ENCODE measurements at places on chromosomes 6 and 20.

- H3K36me3 ChIP-seq, result peaks cover 33% of the 10 kb centered on the region
- no peak overlapping the region for H3K27ac ChIP-seq
- H3K27me3 ChIP-seq, result no peaks in the 10 kb centered on the region
- H3K4me1 ChIP-seq, result peaks cover 7% of the 10 kb centered on the region
Measured at GRCh38 chr6:150939399-150939798, 73.9 kb downstream of the MTHFD1L start.

- DNase-seq, result no peak
- peaks cover 8% of the 10 kb centered on the region for H3K36me3 ChIP-seq
- no peak overlapping the region for H3K27ac ChIP-seq
- H3K27me3 ChIP-seq, result no peaks in the 10 kb centered on the region
- H3K4me1 ChIP-seq, result no peaks in the 10 kb centered on the region
Measured at GRCh38 chr6:19538096-19538495, 299.1 kb upstream of the ID4 start.

- H3K4me1 ChIP-seq, result peaks cover 4% of the 10 kb centered on the region
- peaks cover 7% of the 10 kb centered on the region for H3K36me3 ChIP-seq
- no peaks in the 10 kb centered on the region for H3K27me3 ChIP-seq
- no peak overlapping the region for H3K4me3 ChIP-seq
- no peak for DNase-seq
- H3K27ac ChIP-seq, result no peak overlapping the region
Measured at GRCh38 chr6:2891768-2892170, 11.3 kb downstream of the SERPINB9 start.

GRCh38 chr20:47927944-47928343 lies 142.7 kb upstream of the SULF2 start:
- H3K27ac ChIP-seq, result no peak overlapping the region
- peaks cover 6% of the 10 kb centered on the region for H3K4me1 ChIP-seq
- no peaks in the 10 kb centered on the region for H3K36me3 ChIP-seq
- DNase-seq, result no peak

DNA sequence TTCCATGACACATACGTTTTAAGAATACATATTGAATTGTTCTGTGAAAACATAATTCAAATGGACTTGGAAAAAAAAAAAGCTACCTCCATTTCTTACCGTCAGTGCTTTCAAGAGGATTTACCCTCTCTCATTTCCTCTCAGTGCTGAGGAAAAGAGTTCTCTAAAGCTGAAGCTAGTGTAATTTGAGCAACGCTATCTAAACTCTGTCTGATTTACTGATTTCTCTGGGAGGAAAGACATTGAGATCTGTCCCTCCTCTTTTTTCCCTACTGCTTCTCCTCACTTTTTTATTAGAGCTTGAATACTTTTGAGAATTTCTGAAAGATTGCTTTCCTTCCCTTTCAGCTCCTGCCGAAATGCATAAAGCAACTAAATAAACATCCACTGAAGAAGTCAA lies 41.2 kb upstream of the GRIK2 start:
- no peak for DNase-seq
- no peak overlapping the region for H3K4me3 ChIP-seq
- H3K27ac ChIP-seq, result peak overlapping the region; percentile 91
- H3K36me3 ChIP-seq, result no peaks in the 10 kb centered on the region

DNA sequence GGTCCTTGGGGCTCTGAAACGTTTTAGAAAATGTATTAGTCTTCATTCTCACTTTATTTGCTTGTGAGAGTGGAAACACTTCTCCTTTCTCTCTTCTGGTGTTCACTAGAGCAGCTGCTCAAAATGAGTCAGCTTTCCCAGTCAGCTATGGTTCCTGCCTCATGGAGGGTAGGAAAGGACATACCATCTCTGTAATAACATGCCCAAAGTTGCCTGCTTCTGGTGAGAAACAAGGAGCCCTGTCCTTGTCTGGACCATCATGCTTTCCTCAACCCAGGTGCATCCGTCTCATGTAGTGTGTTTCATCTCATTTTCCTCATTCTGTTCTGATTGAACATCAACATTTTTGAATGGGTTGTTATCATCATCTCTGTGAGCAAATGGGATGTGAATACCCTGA lies 17.1 kb upstream of the TINAG start:
- DNase-seq, result no peak
- H3K4me1 ChIP-seq, result no peaks in the 10 kb centered on the region
- no peak overlapping the region for H3K27ac ChIP-seq
- H3K4me3 ChIP-seq, result no peak overlapping the region

DNA sequence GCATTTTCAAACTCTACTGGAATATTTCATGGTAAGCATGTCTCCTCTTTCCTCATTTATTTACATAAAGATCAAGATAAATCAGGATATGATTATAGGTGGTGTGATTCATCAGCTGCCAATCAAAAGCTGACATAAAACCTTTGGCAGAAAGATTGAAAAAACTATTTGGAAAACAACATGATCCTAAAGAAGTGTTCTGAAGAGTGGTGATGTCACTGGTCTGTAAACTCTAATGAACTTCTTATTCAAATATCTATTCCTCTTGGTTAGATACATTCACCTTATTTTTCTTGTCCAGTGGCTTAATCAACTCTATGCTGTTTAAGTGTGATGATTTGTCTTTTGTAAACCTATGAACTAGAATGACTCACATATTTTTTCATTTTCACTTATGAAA lies 535.5 kb upstream of the CITED2 start:
- peaks cover 27% of the 10 kb centered on the region for H3K4me1 ChIP-seq
- H3K36me3 ChIP-seq, result peaks cover 12% of the 10 kb centered on the region
- no peaks in the 10 kb centered on the region for H3K27me3 ChIP-seq
- H3K4me3 ChIP-seq, result no peak overlapping the region

DNA sequence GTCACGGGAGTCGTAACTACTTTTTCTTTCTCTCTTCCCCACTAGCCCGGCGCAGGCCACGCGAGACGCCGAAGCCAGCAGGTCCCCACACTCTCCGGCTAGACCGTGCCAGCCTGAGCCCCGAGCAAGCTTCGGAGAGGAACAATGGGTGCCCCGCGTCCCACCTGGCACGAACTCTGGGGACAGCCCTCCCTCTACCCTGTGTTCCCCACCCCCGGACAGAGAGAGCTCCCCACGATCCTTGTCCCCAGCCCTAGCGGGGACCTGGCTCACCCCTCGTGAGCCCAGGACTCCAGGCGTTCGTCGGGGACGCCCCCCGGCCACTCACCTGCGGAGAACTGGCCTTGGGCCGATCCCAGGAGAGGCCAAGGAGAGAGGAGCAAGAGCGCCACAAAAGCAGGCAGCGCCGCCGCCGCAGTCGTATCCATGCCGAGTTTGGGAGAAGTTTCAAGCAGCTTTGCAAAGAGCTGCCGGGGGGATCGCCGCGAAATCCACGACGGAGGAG lies 416 bp downstream of the PTPRK start:
- H3K4me1 ChIP-seq, result peaks cover 53% of the 10 kb centered on the region
- no peaks in the 10 kb centered on the region for H3K36me3 ChIP-seq
- peak overlapping the region; percentile 99 for H3K27ac ChIP-seq
- DNase-seq, result no peak
- peaks cover 17% of the 10 kb centered on the region for H3K27me3 ChIP-seq

- DNase-seq, result no peak
- H3K4me3 ChIP-seq, result peak overlapping the region; percentile 64
- no peaks in the 10 kb centered on the region for H3K27me3 ChIP-seq
- H3K27ac ChIP-seq, result no peak overlapping the region
- no peaks in the 10 kb centered on the region for H3K36me3 ChIP-seq
- H3K4me1 ChIP-seq, result peaks cover 44% of the 10 kb centered on the region
Measured at GRCh38 chr6:35737413-35738211, 780 bp downstream of the ARMC12 start.

DNA sequence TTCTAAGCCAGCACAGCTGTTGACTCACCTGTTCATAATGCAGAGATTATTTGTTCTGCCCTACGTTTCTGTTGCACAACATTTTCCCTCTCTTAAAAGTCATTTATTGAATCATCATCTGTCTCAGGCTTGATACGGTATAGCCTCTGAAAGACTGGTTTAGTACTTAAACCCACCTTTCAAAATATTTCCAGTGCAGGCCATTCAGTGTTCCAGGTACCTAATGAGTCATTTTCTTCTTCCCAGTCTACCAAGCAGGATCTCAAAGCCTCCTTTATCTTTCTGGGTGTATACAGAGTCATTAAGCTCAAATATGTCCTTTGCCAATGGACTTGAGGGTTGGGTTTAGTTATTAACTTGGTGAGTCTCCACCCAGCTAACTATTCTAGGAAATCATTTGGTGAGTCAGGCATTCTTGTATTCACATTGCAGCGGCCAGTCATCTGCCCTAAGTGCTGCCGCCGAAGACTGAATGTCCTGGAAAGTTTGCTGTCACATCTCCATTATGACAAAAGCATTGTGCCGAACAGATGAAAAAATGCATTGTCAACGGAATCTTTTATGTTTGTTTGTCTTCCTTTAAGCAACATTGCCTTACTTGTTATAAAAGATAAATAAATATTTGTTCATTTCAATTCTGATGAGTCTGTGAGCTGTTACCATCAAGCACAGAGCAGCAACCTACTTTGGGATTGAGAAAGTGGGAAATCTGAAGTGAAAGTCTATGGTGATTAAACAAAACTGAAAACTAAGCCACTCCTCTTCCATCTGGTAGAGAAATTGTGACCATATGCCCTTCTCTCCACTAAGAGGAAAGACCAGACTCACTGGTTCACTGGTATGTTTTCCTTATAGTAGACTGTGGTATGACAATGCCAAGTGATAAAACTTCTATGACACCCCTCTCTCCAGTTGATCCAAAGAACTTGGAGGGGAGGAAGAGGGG lies 14.3 kb upstream of the FAM135A start:
- no peak overlapping the region for H3K4me3 ChIP-seq
- DNase-seq, result no peak
- H3K27me3 ChIP-seq, result peaks cover 9% of the 10 kb centered on the region
- no peaks in the 10 kb centered on the region for H3K36me3 ChIP-seq
- no peak overlapping the region for H3K27ac ChIP-seq

DNA sequence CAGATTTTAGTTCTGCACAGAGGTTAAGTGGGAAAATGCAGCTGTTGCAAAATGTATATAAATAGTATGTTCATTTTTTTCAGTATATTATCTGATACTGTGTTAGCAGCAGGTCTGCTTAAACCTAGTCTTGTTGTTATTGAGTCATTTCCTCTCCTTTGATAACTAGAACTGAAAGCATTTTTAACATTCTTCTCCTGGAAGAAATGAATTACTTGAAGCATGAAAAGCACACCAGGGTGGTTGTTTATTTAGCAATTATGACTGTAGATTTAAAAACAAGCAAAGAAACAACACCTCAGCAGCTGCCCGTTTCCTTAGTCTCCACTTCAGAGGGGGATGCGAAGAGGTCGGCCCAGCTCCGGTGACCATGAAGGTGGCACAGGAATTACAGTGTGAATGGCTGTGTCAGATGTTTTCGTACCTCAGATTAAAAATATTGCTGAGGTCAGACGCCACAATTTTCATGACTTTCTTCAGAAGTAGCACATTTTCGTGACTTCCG lies 53.5 kb downstream of the GOPC start:
- no peaks in the 10 kb centered on the region for H3K4me1 ChIP-seq
- peaks cover 4% of the 10 kb centered on the region for H3K36me3 ChIP-seq
- DNase-seq, result no peak
- no peak overlapping the region for H3K27ac ChIP-seq

- no peak for DNase-seq
- no peaks in the 10 kb centered on the region for H3K36me3 ChIP-seq
- no peak overlapping the region for H3K27ac ChIP-seq
- peaks cover 39% of the 10 kb centered on the region for H3K27me3 ChIP-seq
- peaks cover 11% of the 10 kb centered on the region for H3K4me1 ChIP-seq
Measured at GRCh38 chr6:157240960-157241311, 82.4 kb downstream of the TMEM242 start.

DNA sequence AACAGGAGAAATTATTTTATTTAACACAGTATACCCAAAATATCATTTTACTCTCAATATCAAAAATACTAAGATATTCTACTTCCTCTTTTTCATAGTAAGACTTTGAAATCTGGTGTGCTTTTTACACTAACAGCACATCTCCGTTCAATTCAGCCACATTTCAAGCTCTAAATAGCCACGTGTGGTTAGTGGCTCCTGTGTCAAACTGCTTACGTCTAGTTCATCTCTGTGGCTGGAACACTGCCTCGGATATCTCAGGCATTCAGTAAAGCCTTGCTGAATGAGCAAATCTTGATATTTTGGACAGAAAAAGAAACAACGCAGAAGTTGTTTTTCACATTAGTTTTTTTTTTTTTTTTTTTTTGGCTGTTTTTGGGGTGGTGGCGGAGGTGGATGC lies 136.1 kb downstream of the EYA4 start:
- no peaks in the 10 kb centered on the region for H3K27me3 ChIP-seq
- no peaks in the 10 kb centered on the region for H3K4me1 ChIP-seq

GRCh38 chr20:58076405-58076804 lies 152.0 kb downstream of the ANKRD60 start:
- H3K27me3 ChIP-seq, result peaks cover 20% of the 10 kb centered on the region
- DNase-seq, result no peak
- H3K27ac ChIP-seq, result no peak overlapping the region
- H3K36me3 ChIP-seq, result no peaks in the 10 kb centered on the region

DNA sequence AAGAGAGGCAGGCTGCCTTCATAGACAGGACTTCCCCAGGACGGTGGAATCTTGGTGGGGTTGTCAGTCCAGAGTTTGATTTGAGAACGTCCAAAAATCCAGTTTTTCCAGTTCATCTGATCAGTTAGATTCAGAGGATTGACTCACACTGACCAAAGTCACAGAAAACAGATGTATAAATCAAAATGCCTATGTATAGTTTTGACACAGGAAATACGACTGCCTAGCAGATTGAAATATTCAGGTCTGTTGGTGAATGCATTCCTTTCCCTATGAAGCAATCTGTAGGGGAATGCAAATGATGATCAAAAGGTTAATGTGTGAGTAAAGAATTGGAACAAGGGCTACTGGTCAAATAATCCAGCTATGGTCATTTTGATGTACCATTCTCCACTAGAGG lies 29.7 kb upstream of the GFOD1 start:
- DNase-seq, result no peak
- H3K4me3 ChIP-seq, result no peak overlapping the region
- no peaks in the 10 kb centered on the region for H3K4me1 ChIP-seq
- no peaks in the 10 kb centered on the region for H3K36me3 ChIP-seq
- no peak overlapping the region for H3K27ac ChIP-seq

- H3K36me3 ChIP-seq, result no peaks in the 10 kb centered on the region
- no peaks in the 10 kb centered on the region for H3K4me1 ChIP-seq
- H3K4me3 ChIP-seq, result no peak overlapping the region
- no peak for DNase-seq
Measured at GRCh38 chr20:51463560-51463959, 79.0 kb downstream of the NFATC2 start.

DNA sequence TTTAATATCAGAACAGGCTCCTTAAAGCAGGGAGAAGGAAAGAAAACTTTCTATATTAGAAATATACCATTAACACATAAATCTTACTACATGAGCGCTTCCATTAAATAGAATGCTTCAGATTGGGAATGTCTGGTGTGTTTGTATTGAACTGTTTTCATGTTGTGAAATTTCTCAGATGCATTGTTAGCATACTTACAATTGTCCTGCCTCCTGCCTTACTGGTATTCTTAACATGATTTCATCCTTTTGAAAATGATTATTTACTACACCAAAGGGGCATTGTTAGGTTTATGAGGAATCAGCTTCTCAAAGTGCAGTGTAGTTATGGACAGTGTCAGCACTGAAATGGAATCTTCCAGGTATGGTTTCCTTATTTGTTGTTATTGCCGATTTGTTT lies 145.6 kb downstream of the MTFR2 start:
- DNase-seq, result no peak
- peaks cover 39% of the 10 kb centered on the region for H3K4me1 ChIP-seq
- no peak overlapping the region for H3K4me3 ChIP-seq
- H3K27ac ChIP-seq, result no peak overlapping the region

GRCh38 chr6:116445102-116445501 lies 16.1 kb upstream of the CALHM6 start:
- H3K4me1 ChIP-seq, result peaks cover 29% of the 10 kb centered on the region
- H3K27me3 ChIP-seq, result no peaks in the 10 kb centered on the region
- no peak overlapping the region for H3K27ac ChIP-seq
- no peak overlapping the region for H3K4me3 ChIP-seq
- no peaks in the 10 kb centered on the region for H3K36me3 ChIP-seq
- DNase-seq, result no peak

Data from neural crest cell (in vitro differentiated cells).